GM12864 (cell line): ENCODE measurements at places on chromosomes 11 and 22.

DNA sequence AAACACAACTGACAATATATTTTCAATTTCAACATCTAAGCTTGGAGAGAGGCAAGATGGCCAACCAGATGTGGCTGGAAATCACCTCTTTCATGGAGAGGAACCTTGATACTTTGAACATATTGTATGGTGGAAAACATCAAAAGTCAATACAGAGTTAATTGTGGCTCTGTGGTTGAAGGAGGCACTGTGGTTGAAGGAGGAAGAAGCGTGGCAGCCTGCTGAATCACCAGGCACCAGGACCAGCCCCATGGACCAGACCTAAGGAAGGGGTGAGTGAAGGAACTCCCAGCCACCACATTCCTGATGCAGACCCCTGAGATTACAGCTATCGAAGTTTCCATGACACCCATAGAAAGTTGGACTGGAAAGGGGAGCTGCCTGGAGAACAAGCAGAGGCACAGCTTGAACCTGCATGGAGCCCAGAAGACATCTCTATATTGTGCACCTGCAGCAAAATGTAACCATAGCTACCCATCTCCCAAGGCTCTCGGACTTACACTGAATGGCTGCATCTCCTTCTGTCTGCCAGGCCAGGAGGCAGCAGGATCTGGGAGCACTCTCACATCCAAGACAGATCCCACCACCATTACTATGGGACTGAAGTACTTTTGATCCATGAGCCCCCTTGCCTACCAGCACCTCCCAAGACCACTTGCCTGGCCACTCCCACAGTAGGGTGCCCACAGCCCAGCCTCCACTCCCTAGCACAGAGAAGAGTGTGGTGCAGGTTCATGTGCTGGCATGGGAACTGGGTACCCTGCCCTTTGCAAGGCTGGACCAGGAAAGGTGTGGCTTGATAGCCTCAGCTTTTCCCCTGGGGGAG lies 79.8 kb upstream of the SC5D start:
- no peak for DNase-seq

- DNase-seq, result no peak
Measured at GRCh38 chr11:59555601-59556114, 44.3 kb downstream of the OR4D9 start.

- DNase-seq, result no peak
Measured at GRCh38 chr11:131430473-131431208, 60.2 kb downstream of the NTM start.

DNA sequence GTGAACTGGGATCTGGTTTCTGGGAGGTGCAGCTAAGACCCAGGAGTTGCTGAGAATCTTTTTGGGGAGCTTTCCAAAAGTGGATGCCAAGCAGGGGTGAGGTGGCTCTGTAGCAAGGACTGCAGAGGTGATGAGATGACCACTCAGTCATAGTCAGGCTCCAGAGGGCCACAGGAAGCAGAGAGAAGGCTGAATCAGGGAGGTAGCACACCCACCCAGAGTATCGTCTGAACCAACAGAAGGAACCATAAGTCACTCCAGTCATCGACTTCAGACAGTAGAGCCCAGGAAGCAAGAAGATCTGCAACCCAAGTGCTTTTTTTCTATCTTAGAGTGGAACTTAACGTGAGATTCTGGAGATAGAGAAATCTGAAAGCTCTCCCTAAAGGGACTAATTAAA lies 335.7 kb upstream of the MPPED2 start:
- no peak for DNase-seq

DNA sequence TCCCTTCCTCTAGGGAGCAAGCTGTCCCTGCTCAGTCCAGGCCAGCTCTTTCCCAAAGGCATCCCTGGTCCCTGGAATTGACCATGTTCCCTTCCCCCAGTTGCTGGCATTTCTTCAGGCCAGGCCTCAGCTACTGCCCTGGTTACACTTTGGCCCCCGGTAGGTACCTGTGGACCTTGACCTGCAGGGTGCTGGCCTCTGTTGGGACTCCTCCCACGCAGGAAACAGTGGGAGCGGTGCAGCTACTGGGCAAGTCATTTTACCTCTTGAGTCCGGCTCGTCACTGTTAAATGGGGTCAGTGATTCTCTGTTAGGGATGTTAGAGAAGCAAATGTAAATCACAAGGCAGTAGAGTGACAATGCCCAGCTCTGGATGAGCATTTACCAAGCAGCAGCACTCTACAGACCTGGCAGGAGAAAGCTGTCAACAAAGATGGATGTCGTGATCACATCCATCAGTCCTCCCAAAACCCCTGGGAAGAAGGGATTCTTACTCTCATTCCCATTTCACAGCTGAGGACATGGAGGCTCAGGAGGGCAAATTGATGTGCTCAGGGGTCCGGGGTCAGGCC lies 16.9 kb downstream of the MYO7A start:
- no peak for DNase-seq

DNA sequence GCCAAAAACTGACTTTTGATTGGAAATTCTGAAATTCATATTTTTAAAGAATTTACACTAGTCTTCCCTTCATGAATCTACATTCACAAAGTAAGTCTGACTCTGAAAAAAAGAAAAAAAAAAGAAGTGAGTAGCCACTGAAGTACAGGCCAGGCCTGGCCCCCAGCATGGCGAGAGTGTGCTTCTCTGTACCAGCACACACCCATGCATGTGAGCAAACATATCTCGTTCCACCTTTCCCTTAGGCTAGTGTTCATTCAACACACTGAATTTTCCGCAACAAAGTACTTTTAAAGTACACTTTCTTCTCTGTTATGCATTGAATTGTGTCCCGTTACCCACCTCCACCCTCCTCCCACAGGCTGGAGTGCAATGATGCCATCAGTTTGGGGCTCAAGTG lies 4.5 kb downstream of the C11orf16 start:
- no peak for DNase-seq

DNA sequence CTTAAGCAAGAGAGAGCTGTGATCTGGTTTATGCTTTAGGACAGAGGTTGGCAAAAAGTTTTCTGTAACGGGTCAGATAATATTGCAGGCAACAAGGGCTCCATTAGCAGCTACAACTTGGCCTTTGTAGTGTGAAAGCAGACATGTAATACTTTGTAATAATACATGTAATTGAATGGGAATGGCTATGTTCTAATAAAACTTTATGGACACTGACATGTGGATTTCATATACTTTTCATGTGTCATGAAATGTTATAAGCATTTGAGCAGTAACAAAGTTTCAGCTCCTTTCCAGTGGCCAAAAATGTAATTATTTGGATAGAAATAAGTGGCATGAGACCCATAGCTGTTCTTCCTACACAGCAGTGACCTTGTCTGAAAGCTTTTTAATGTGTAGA lies 3.1 kb downstream of the DYNC2H1 start:
- DNase-seq, result no peak

- peak; percentile 24 for DNase-seq
Measured at GRCh38 chr11:10076458-10077141, 217.4 kb downstream of the SBF2 start.

DNA sequence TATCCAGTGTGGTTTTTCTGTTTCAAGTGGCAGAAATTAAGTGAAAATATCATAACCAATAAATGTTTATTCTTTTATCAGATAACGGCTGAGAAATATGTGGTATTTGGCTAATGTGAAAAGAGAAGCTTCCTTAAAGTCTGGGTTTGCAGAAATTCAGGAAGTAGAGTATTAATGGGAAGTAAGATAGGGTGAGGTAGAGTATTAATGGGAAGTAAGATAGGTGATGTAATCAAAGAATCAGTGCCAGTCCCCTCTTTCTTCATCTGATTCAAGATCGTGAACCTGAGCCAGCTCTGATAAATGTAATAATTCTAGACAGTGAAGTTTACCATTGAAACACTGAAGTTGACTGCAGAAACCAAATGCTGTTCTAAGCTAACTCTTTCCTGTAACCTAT lies 30.9 kb downstream of the TRPC6 start:
- no peak for DNase-seq

DNA sequence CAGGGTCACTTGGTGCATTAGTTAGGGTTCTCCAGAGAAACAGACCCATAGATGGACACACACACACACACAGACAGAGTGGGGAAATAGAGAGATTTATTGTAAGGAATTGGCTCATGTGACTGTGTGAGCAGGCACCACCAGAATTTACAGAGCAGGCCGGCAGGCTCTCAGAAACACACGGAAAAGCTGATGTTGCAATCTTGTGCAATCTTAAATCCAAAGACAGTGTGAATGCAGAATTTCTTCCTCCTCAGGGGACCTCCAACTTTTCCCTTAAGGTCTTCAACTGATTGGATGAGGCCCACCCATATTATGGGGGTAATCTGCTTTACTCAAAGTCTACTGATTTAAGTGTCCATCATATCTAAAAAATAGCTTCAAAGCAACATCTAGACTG lies 49.8 kb downstream of the APIP start:
- no peak for DNase-seq

DNA sequence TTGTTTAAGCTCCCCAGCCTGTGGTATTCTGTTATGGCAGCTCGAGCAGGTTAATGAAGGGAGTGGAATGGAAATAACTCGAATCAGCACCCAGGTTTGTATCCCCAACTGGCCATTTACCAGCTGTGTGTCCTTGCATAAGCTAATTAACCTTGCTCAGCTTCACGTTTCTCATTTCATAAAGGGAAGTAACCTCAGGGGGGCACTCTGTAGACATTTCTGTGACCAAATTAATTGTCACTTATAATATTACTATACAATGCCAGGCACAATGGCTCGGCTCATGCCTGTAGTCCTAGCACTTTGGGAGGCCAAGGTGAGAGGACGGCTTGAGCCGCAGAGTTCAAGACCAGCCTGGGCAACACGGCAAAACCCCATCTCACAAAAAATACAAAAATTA lies 13.8 kb downstream of the ADA2 start:
- DNase-seq, result no peak

- DNase-seq, result no peak
Measured at GRCh38 chr22:43158778-43159483, 7.6 kb downstream of the TSPO start.

DNA sequence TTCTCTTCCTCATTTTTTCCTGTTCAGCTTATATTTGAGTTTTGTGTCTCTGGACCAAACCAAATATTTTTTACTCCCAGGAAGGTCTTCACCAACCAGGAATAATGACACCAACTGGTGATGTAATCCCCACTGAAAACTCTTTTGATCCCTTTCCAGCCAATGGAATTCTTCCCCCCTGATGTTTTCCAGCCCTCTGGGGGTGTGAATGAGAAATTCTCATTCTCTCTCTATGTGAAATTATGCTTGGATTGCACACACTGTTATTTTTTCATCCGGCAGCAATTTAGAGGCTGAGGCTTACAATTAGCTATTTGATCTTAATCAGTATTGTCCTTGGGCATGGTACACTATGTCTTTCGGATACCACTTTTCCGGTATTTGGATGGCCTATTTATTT lies 39.5 kb upstream of the SLC1A2 start:
- DNase-seq, result no peak

- no peak for DNase-seq
Measured at GRCh38 chr11:10587995-10588394, 19.5 kb upstream of the LYVE1 start.
